ENCODE measurements at places on chromosomes 12 and 14. TPM values are rescaled to one million over a fixed set of nuclear protein-coding genes. Genes with fewer than 3 reads are reported as not detected.

Gene KRT6C
- not detected for polyA plus RNA-seq

Gene BLOC1S1
- polyA plus RNA-seq, result 240 TPM

- DNase-seq, result peak; percentile 16
These were observed 21.3 kb upstream of the OASL start for GRCh38 chr12:121060149-121061001.

DNA sequence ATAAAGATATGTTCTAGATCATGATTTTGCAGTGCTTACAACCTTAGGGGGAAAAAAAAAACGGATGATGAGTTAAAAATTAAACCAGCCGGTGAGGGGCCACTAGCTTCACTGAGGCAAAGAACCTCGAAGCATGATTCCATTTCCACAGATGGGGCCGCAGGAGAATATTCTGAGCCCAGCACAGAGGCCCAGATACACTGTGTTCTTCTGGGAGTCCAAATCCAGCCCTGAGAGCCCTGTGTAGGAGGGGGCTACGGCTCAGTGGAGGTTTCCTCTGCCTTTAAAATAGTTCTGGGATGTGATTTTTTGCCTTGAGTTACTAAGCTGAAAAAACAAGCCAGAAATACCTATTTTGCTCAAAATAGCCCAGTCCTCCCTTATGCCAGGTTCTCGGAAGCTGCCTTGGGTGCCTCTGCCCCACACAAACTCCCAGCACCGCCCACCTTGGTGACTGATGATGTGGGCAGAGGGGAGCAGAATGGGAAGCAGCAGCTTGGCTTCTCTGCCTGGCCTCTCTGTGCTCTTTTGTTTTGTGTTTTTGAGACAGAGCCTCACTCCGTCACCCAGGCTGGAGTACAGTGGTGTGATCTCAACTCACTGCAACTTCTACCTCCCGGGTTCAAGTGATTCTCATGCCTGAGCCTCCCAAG, 105.4 kb upstream of the BCL2L14 start:
- no peak for DNase-seq

DNA sequence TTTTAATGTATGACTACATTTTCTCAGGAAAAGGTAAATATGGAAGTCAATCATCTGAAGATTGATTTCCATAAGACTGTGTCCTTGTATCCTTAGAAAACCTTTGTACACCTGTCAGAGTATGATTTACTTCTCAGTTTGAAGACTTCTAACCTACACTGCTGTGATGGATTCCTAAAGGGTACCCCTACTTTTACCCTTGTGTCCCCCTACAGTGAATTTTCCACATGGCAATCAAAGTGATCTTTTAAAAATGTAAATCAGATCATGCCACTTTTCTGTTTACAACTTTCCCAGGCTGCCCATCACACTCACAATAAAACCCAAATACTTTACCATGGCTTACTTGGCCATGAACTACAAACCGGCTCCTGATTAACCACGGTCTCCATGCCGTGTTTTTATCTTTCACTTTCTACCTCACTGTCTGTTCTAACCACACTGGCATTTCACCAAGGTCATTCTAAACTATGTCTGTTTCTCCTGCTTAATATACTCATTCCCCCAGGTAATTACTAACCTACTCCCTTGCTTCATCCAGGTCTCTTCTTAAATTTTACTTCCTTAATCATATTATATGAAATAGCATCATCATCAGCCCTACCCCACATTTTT, 8.1 kb downstream of the DNAI7 start:
- DNase-seq, result no peak

DNA sequence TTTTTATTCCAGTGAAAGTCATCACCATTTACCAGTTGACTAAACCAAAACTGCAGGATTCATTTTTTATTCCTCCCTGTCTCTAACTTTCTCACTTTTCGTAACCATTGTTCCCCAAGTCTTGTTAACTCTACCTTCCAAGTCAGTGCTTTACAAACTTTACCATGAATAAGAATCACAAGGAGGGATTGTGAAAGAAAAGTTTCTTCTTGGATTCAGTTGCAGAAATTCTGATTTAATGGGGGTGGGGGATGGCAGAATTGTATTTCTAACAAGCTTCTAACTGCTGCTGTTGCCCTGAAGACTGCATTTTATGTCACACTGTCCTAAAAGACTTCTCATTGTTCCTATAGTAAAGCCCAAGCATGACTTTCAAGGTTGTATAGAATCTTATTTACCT, 5.0 kb upstream of the RAB21 start:
- DNase-seq, result no peak

Gene ANKS1B
- polyA plus RNA-seq, result 0.15 TPM

Gene BEGAIN
- polyA plus RNA-seq, result 0.53 TPM

- DNase-seq, result no peak
These were observed 77.9 kb downstream of the NPAS3 start for GRCh38 chr14:33016613-33017012.

DNA sequence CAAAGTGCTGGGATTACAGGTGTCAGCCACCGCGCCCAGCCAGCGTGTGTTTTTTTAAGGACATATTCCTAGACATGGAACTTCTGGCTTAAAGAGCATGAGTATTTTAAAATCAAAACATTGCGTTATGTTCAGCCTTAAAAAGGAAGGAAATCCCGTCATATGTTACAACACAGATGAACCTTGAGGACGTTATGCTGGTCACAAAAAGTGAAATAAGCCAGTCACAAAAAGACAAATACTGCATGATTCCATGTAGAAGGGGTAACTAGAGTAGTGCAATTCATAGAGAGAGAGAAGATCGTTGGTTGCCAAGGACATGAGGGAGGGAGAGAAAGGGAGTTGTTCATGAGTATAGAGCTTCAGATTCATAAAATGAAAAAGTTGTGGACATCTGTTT, 53.9 kb downstream of the ACACB start:
- no peak for DNase-seq

GRCh38 chr14:87869619-87870583, 123.1 kb downstream of the GALC start:
- peak; percentile 4 for DNase-seq

GRCh38 chr12:19615384-19615725, 176.1 kb downstream of the AEBP2 start:
- DNase-seq, result no peak

Gene SYNE2
- 3.1 TPM for polyA plus RNA-seq

Gene LBHD2
- not detected for polyA plus RNA-seq

DNA sequence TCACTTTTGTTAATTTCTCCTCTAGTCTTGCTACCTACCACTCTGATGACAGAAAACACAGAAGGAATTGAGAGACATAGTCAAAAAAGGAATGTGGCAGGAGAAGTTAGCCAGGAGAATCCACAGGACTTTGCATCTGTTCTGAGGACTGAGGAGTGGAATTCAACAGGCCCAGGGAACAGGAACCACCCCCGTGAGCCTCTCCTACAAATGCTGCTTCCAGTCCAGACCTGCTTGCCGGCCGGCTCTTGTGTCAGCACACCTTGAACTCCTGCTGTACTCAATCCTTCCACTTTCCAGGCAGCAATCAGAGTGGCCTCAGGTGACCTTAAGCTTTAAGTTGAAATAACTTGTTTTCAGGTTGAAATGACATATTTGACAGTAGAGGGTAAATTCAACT, 903.1 kb downstream of the BCL11B start:
- no peak for DNase-seq

DNA sequence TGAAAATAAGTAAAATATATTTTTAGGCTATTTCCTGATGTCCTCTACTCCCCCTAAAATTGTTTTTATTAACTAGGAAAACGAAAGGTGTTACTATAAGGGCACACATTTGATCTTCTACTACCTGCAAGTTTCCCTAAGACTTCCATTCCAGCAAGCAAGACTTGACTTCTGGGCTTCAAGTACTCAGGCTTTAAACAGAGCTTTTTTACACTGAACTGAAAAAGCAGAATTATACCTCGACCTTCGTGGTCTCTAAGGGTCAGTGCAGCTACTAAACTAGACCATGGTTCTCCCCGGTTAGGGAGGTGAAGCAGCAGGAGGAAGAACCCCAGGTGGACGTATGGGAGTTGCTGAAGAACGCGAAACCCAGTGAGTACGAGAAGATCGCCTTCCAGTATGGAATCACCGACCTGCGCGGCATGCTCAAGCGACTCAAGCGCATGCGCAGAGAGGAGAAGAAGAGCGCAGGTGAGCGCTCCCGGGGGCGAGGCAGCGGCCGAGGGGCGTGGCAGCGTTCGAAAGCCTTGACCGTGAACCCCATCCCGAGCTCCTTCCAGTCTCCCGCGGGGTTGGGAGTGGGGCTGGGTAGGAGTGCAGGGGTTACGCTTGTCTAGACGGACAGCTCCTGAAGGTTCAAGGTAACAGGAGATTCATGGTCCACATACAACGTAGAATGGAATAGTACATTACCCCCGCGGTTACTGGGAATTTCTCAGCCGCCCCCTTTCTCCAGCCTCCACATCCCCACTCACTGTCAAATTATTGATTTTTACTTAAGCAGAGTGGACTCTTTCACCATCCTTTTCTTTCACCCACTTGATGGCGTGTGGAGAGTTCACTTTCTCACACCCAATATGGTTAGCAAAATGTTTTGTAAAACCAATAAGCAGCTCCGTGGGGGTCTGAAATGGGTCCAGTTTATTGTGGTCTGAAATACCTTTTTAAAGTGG, 47.6 kb downstream of the MYBPC1 start:
- DNase-seq, result no peak

Gene TTC9
- polyA plus RNA-seq, result 2.0 TPM

GRCh38 chr12:26571560-26571959, 261.4 kb downstream of the ITPR2 start:
- no peak for DNase-seq

DNA sequence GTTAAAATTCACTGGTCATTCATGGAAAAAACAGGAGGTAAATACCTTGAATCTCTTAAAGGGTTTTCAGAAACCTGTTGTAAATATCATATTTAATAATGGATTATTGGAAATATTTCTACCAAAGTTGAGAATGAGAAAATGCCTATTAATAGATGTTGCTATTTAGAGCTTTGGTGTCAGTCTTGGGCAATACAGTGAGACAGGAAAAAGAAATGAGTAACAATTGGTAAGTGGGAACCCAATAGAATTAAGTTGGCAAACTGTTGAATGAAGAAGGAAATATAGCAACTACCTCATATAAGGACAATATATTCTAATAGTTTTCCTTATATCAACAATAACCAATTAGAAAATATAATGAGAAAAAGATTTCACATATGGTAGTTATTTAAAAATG, 78.0 kb downstream of the ATF7IP start:
- DNase-seq, result peak; percentile 18

Gene CLEC4A
- polyA plus RNA-seq, result 0.61 TPM

Gene MYH6
- polyA plus RNA-seq, result not detected

- DNase-seq, result peak; percentile 89
These were observed at the start of gene MGP for GRCh38 chr12:14885718-14886221. MGP (minus strand) TSS chr12:14885854; CDS start chr12:14885791, 63 bp downstream.

Gene KRT73
- polyA plus RNA-seq, result not detected

Gene PLA2G1B
- polyA plus RNA-seq, result not detected

Gene FGF6
- not detected for polyA plus RNA-seq

DNA sequence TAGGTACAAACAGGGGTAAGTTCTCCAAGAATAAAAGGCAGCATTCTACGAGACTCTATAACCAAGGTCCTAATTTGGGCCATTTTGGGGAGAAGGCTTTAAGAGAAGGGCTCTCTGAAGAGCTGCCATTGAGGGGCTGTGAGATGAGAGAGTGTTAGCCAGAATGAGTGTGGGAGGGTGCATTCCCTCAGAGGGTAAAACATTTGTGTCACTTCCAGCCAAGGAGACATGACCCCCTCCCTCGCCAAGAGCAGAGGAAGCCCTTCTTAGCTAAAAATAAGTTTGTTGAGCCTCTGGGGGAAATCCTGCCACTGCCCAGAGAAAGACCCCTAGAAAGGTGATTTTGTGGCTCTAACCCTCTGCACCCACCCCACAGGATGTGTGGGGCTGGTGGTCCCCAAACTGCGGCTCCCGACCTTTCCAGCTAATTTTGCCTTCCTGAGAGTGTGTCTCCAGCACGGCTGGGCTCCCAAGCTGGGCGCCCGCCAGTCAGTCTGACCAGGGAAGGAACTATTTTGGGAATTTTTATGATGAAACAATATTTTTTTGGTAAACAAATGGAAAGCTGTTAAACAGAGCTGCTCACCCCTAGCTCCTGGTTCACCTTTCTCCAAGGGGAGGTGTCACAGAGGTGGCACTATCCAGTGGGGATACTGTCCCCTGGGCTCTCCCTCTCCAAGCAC, 65.9 kb upstream of the JDP2 start:
- no peak for DNase-seq

DNA sequence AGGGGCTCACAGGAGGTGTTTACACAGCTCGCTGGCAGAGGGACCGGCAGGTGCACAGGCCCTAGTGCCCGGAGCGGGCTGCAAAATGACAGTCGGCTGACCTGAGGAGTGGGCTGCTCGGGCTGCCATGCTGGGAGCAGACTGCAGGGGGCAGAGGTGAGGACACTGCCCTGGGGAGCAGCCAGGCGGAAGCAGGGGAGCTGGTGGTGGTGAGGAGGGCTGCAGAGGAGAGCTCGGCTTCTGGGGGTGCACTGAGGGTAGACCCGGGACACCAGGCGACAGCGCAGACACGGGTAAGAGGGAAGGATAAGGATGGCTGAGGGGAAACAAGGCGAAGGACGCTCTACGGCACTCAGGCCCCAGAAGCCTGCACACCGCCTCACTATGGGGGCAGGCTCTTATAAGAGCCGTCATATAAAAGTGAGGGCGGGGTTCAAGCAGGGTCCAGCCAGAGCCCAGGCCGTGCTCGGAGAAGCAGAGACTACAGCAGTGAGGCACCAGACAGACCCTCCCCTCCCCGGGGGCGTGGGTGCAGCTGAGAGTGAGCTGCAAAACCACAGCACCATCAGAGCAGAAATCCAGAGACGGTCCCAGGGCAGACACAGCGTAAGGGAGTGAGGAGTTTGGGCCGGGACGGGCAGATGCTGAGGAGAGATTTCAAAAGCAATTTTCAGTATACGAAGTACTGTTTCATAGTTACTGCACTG, 62.5 kb downstream of the CCDC88C start:
- DNase-seq, result no peak

GRCh38 chr12:125734137-125734536, 668.9 kb downstream of the AACS start:
- DNase-seq, result no peak

- DNase-seq, result no peak
These were observed 504.6 kb downstream of the ALG10 start for GRCh38 chr12:34526946-34527345.

Gene PDE3A
- polyA plus RNA-seq, result 2.7 TPM

Gene NDUFB1
- polyA plus RNA-seq, result 569 TPM

Gene SSPN
- polyA plus RNA-seq, result 18.3 TPM
